ENCODE measurements at places on chromosomes 12 and 14.

DNA sequence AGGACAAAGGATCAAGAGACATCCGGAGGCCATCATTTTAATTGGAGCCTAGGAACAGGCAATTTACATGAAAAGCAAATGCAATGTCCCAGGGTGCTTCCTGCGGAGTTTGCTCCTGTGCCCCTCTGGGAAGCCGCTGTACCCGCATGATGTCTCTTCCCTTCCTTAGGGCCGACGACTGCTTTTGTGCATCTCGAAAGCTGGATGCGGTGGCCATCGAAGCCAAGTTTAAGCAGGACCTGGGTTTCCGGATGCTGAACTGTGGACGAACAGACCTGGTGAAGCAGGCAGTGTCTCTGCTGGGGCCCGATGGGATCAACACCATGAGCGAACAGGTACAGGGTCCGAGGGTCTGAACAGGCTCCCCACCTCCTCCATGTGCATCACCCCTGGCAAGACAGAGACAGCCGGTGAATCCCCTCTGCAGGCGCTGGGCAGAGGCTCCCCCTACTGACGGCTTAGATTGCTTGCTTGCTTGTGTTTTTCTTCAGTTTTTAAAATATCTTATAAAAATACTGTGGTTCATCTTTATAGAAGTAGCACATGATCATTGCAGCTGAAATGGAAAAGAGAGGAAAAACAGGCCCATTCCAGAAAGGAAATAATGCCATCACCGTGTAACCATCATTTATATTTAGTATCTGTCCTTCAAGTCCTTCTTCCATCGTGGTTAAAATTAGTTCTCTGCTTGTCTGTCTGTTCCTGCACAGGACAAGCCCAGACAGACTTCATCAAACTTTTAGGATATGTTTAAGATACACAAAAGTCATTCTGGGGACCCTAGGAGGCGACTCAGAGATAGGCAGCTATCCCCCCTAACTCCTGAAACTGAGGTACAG, 75.4 kb upstream of the PWP1 start:
- no peak for DNase-seq

DNA sequence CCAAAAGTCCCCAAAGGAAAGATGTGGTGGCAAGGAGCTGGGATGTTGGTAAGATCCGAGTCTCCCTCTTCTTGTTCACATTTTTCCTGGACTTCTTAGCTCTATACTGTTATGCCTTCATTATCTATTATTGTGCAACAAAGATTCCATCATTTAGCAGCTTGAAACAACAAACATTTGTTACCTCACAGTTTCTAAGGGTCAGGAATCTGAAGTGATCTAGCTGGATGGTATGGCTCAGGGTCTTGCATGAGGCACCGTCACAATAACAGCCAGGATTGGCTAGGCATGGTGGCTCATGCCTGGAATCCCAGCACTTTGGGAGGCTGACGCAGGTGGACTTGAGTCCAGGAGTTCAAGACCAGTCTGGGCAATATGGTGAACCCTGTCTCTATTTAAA, 51.1 kb upstream of the KRAS start:
- no peak for DNase-seq

DNA sequence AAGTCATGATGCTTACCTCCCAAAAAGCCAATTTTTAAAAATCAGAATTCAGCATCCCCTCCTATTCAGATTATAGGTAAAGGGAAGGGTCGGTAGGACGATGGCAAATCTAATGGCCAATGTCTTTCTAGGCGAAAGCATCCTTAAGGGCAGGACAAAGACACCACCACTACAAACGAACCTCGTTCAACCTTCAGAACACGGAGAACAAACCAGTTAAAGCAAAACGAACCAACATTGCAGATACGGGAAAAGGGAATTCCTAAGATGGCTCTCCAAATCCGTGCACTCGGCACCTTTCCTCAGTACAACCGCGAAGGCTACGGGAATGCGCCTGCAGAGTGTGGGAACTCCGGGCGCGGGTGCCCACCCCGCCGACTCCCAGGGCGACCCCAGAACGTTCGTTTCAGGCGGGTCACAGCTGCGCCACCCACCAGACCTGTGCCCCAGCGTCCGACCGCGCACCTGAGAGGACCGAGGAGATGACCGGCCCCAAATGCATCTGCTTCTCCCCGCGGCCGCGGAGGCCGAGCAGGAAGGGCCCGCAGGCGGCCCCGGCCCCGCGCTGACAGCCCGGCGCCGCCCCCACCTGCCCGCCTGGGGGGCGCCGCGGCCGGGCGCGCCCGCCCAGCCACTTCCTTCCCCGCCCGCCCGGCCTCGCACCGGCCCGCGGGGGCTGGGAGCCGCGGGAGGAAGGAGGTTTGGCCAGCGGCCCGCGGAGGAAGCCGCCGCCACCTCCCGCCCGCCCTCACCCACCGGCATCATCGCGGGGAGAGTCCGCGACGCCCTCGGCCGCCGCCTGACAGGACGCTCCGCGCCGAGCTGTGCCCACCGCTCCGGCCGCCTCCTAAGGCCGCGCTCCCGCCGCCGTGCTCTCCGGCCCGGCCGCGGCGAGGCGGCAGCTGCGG, 578 bp downstream of the PPP1R13B start:
- DNase-seq = no peak

GRCh38 chr12:63038713-63039100, 103.8 kb upstream of the PPM1H start:
- no peak for DNase-seq

DNA sequence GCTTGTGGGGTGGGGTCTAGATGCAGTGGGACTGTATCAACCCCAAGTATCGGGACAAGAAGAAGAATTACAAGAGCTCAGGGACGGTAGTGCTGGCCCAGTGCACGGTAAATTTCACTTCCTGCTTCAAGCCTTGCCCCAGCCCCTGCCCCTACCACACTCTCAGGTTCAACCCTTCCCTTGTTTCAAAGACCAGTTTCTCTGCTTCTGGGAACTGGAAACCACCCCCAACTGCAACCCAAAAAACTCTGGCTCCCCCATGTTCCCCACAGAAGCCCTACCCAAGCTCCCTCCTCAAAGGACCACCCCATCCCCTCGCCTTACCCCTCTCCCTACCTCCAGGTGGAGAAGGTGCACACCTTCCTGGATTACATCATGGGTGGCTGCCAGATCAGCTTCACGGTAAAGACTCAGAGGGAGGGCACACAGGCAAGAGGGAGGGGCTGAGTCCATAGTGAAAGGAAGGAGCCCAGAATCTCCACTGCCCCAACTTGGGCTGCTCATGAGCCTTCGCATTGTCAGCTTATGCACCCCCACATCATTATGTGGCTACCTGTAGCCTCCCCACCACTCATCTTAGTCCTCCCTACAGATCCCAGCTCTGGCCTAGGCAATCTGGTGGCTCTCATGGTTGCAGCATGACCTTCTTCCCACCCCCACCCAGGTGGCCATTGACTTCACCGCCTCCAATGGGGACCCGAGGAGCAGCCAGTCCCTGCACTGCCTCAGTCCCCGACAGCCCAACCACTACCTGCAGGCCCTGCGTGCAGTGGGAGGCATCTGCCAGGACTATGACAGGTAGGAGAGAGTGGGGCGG, 4.3 kb downstream of the CPNE6 start:
- DNase-seq = no peak

DNA sequence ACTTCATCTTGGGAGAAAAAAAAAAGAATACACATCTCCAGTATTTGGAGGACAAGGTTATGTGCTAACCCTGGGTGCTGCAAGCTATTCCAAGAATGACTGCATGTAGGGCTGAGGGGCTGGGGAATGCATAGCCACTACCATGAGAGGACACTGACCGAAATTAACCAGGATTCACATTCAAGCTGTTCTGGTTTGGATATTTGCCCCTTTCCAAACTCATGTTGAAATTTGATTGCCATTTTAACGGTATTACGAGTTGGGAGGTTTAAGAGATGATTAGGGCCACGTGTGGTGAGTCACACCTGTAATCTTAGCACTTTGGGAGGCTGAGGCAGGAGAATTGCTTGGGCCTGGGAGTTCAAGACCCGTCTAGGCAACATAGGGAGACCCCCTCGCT, 18.5 kb upstream of the MARK3 start:
- no peak for DNase-seq

DNA sequence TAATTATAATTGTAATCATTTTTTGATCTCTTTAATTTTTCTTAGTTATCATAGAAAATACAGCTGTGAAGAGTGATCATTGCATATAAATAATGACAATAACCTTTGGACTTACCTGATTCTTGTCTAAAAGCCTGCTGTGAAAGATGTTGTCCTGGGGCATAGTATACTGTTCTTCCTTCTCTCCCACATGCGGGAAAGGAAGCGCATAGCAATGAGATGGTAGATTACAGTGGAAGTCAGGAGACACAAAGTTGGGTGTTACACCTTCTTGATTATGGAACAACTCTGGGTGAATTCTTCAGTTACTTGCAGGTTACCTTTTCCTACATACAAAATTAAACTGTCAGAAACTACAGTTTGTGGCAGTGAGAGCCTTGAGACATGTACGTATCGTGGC, 140.8 kb downstream of the KTN1 start:
- DNase-seq = no peak

DNA sequence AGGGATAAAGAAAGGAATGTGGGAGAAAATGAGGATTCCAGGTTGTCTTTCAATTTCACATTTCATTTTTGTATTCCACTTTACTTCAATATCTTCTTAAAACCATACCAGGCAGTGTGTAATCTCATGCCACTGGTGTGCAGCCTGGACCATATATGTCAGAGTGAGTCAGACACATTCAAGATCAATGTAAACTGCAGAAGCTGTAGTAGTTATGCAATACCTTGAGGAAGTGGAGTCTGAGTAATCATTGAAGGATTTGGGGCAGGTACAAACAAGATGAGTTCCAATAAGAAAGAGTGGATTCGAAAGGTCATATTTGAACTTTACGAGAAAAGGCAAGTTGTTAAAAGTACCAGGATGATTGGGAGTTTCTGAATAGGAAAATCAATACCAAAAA, 14.1 kb downstream of the PLCZ1 start:
- DNase-seq = peak; percentile 19

- no peak for DNase-seq
Observed at GRCh38 chr14:60196291-60196690, 31.1 kb upstream of the DHRS7 start.

DNA sequence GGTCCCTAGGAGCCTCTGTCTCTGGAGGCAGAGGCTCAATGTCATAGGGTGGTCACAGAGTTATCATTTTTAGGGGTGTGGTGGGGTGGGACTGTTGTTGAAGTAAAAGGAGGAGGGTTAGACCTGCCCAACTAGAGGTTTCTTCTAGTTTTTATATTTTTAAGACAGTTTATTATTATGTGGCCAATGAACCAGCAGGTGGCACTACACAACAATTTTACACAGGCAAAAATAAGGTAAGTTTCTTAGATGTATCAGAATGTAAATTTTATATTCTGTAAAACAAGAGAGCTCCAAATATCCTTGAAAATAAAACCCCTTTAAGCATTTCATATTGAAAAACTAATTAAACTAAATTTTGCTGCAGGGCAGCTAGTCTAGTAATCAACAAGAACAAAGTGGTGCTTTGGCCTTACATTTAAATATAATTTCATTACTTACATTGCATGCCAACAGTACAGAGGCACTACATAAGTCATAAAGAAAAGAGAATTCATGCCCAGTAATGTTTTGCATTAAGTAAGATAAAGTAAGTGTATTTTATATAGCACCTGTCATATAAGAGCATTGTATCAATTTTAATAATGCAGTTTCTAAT, 22.2 kb upstream of the OVCH1 start:
- DNase-seq = peak; percentile 16

DNA sequence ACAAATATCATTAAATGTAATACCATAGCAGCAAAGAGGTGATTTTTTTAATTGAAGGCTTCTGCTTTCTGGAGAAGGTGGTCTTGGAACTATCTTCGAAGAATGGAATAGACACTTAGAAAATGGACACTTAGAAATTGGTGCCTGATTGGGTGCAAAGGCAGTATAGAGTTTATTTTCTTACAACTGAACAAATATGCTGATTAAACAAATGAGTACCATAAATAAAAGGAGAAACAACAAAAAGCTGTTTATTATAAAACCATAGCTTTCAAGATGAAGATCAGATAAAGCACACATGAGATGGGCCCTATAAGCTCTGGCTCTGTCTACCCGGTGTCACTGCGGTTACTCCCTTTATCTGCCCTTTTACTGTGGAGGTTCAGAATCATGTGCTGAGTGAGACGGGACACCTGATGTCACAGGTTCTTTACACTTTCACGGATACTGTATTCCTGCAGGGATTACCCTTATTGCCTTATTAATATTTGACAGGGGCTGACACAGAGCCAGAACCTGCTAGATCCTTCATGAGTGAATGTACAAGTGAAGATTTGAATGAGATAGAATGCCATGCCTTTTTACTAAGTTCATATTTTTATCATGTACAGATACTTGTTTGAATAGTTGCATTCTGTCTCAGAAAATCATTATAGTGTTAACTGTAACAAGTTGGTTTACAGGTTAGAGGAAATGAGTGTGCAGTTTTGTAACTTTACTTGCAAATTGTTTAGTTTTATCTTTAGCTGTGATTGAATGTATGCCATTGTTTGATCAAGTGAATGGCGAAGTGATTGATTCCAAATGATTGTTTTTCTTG, 477.5 kb upstream of the RGS6 start:
- DNase-seq = no peak

All from prostate gland (tissue), 2 donors.